Fibroblast of the aortic adventitia (primary cell): ENCODE measurements at places on chromosomes 3 and 15.
A peak's percentile ranks its signal among the peaks of the same experiment; 100 is the strongest.

DNA sequence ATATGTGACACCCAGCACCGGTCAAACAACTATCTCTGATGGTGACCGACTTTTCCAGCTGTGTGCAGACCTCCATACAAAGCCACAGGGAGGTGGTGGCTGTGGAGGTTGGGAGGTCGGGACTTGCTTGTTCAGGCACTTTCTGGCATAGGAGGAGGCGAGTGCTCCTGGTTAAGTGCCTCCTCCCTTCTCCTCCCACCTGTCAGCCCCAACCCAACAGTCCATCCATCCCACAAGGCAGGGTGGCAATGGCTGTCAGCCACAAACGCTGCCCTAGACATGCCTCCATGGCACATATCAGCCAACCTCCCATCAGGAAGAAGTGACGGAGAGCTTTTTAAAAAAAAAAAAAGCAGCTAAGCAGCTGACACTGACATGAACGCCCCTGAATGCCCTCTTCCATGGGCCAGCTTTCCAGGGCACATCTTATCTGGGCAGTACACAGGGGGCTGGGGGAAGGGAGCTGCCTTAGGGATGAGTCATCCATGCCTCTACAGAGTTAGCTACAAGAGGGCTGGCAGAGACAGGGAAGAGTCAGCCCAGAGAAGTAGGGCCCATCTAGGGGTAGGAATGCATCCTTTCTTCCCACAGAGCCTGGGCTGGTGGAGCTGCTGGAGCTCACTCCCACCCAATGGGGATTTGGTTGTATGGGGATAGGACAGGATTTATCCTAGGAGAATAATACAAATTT is 41.2 kb downstream of the CCDC12 start:
- peak; percentile 96 for DNase-seq

- no peak for DNase-seq
Observed at GRCh38 chr15:39269352-39269751, 311.5 kb upstream of the THBS1 start.

GRCh38 chr3:30962084-30962483 is 67.6 kb upstream of the GADL1 start:
- DNase-seq, result peak; percentile 11

GRCh38 chr3:197256836-197257444 is 41.5 kb downstream of the DLG1 start:
- peak; percentile 76 for DNase-seq

DNA sequence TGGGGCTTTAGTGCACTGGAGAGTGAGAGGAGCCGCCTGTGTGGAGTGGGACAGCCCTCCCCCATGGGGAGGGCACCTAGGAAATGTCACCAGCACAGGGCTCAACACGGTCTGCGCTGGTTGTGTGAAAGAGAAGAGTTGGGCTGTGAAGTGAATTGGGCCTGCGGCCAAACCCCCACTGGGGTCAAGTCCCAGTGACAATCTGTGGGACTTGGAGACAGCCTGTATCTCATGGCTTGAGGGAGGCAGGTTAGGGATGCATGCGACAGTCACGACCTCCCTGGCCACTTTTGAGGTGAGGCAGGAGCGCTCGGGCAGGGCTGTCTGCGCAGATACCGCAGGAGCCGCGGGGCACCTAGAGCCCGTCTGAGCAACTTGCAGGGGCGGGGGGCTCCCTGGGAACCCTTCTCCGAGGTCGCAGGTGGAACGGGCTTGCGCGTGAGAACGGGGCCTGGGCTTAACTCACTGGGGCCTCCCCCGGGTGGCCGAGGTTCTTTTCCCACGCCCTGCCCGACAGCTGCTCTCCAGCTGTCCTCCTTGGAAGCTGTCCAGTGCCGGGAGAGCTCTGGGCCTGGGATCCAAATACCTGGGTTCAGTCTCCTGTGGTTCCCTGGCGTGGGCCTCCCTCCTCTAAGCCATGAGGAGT is 77.4 kb downstream of the SNRK start:
- no peak for DNase-seq

- no peak for DNase-seq
Observed at GRCh38 chr3:87351937-87352336, 75.6 kb upstream of the POU1F1 start.

DNA sequence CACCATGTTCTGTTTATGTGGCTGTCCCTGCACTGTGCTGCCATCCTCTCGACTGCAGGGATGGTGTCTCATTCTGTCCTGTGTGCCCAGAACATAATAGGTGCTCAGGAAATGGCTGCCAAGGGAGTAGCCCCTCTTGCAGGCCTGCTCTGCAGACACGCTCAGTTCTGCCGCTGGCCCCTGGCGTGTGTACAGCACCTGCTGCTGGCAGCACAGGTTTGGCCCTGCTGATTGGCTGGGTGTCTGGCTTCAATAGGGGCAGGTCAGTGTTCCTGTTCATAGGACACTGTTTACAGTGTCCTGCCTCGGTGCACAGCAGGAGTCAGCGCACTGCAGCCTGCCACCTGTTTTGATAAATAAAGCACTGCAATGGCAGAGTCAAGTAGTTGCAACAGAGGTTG is 146.9 kb downstream of the DNAJB8 start:
- DNase-seq, result no peak

- peak; percentile 49 for DNase-seq
Observed at GRCh38 chr15:58369261-58369701, 62.5 kb upstream of the LIPC start.

- DNase-seq, result no peak
Observed at GRCh38 chr15:29428925-29429573, 159.4 kb upstream of the NSMCE3 start.

- no peak for DNase-seq
Observed at GRCh38 chr15:89632563-89633430, 22.5 kb downstream of the KIF7 start.

GRCh38 chr3:122458992-122459391 is 43.1 kb upstream of the WDR5B start:
- peak; percentile 79 for DNase-seq

DNA sequence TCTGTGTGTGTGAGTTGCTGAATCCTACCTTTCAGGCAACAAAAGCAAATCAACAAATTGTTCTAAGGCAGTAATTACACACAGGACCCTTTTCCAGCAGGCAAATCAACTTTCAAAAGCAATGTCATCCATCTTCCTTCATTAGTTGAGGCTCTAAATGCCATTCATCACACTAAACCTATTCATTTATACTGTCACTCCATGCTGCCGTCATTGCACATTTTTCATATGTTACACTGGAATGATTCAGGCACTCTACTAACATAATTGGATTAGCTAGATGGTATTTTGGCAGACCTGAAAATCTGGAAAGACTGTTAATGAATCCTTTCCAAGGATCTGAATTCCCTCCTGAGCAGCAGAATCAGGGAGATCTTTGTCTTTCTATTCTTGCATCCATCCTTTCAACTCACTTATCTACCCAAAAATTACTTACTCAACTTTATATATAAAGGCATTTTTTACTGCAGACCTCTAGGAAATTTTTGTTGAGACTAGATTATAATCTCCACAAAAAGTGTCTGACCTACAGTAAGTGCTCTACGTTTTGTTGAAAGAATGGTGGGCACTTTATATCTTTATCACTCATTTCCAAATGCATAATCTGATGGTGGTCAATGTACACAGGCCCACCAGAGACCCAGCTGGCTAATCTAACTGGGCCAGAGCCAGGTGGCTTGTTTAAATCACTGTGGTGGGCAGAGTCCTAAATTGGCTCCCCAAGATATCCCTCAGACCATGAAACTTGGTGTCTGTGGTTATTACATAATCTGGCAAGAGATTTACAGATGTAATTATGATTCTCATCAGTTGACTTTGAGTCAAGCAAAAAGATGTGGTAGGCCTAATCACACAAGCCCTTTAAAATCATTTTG is 25.0 kb downstream of the MIX23 start:
- DNase-seq, result peak; percentile 7

- DNase-seq, result no peak
Observed at GRCh38 chr3:115982629-115983028, 359.3 kb downstream of the GAP43 start.

DNA sequence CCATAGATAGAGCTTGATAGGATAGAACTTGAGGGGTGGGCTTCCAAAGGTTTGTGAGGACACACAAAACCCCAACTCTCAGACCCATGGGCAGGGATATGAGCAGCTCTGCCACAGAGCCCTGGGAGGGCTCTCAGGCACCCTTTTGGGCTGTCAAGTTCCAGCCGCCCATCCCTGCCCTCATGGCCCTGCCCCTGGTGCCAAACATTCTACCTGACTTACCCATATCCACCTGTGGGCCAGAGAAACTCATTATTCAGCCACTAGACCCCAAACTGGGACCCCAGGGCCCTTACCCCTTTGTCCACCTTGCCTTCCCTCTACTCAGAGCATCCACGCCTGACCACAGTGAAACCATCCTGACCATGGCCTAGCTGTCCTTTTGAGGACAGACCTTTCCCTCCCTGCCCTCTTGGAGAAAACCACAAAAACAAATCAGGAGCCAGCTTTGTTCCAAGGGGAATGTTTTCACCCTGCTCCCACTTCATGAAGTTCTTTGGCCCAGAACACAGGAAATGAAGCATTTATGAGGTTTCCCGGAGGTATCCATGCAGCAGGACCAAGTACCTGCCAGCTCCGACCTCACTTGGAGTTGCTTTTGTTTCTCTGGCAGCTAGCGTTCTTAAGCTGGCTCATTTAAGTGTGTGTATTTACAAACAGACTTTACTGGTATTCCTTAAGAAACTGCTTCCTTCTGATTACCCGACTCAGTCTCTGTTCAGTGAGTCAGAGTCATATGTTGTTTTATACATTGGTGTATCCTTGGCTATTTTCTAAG is 34.2 kb upstream of the GALNT15 start:
- peak; percentile 98 for DNase-seq

DNA sequence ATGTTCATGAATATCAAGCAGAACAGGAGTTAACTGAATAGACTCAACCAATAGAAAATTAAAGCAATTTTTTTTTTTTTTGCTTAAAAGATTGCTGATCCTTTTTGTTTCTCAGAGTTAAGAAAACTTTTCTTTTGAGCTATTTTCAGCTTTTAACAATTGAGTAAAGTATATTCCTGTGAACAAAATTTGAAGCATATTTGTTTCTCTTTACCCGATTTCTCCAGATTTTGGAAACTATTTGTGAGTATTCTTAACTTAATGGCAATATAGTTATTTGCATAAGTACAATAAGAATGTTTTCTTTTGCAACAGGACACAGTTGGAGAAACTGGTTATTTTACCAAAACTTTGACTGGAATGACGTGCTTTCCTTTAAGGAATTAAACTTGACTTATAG is 53.4 kb upstream of the C15orf39 start:
- no peak for DNase-seq

GRCh38 chr15:78831229-78832207 is 20.3 kb upstream of the ADAMTS7 start:
- no peak for DNase-seq
